GM23338 (cell line): ENCODE measurements at places on chromosomes 2 and 18.

- DNase-seq = no peak
Observed at GRCh38 chr18:48053881-48054816, 123.7 kb upstream of the SMAD2 start.

DNA sequence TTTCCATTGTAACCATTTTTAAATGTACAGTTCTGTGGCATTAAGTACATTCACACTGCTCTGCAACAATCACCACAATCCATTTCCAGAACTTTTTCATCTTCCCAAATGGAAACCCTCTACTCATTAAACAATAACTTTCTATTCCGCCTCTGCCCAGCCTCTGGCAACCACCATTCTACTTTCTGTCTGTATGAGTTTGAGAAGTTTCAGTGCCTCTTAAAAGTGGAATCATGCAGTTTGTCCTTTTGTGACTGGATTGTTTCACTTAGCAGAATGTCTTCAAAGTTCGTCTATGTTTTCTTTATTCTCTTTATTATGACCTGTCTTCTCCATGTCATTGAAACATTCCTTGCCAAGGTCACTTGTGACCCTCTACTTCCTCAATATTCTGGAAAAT is 22.0 kb upstream of the PELI1 start:
- no peak for DNase-seq

- no peak for DNase-seq
Observed at GRCh38 chr2:184053326-184053725, 545.0 kb upstream of the ZNF804A start.

- peak; percentile 46 for DNase-seq
Observed at GRCh38 chr2:111219285-111219684, 98.6 kb downstream of the BCL2L11 start.

DNA sequence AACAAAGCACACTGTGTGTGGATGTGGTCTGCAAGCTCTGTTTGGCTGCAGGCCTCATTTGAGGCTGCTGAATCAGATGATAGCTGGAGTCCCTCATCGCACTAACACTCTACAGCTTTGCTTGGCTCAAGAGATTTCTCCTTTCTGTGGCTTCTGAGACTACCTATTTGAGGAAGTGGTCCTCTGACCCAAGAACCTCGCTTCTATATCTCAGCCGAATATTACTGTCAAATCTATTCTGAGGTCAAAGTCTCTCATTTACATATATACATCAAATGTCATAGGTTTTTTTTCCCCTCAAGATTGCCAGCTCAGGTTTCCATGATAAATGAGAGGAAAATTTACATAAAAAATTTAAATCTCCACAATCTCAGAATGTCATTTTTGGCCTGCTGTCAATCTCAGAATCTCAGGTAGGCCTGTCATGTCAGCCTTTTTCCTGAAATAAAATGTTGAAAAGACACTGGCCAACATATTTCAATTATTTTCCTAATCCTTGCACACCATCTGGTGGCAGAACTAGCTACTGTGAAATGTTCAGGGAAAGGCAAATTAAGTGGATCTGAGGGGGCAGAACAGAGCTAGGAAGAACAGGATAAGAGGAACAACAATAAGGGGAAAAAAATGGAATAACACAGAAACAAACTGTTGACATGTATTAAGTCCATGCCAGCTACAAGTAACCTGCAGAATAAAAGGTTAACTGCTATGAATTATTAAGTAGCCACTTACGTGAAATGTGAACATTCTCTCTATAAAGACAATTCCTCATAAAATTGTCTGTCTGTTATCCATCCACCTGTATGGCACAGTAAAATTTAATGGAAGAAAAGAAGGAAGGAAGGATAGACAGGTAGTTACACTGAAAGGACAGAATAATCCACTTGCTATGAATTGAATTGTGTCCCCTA is 39.3 kb downstream of the AP1S3 start:
- DNase-seq = peak; percentile 24

DNA sequence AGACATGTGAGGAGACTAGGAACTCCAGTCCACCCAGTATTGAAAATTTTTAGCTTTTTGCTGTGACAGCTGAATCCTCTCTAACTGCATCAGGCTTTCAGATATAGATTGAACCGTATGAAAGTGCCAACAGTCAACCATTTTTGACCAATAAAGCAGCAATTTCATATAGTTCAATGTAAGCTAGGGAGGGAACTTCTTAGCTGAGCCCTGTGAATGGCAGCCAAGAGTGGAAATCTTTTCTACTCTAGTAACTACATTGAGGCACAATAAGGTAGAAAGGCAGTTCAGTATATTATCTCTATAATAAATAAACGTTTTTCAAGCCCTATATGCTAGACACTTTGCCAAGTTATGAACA is 96.3 kb upstream of the TANK start:
- no peak for DNase-seq

GRCh38 chr18:54222922-54223567 is 1.4 kb downstream of the MBD2 start:
- no peak for DNase-seq

DNA sequence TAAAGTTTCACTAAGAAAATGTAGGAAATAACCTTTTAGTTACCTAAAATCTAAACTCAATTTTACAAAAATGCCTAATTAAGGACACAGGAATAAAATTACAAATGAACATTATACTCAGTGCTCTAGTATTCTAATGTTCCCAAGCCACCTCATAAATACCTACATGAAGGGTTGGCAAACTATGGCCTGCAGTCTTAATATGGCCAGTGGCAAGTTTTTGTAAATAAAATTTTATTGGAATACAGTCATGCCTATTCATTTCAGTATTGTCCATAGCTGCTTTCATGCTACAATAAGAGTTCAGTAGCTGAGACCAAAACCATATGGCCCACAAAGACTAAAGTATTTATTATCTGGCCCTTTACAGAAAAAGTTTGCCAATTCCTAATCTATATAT is 53.8 kb downstream of the SS18 start:
- no peak for DNase-seq

GRCh38 chr2:200156166-200156835 is 150.2 kb upstream of the SPATS2L start:
- DNase-seq = no peak

GRCh38 chr2:135993421-135993820 is 8.0 kb upstream of the DARS1 start:
- no peak for DNase-seq

GRCh38 chr18:13452388-13452811 is 233.8 kb downstream of the LDLRAD4 start:
- DNase-seq = peak; percentile 19

GRCh38 chr2:216083464-216084281 is 2.0 kb downstream of the TMEM169 start:
- DNase-seq = peak; percentile 73

- no peak for DNase-seq
Observed at GRCh38 chr2:72576861-72577260, 249.0 kb downstream of the EXOC6B start.

GRCh38 chr2:225932811-225933413 is 533.4 kb downstream of the NYAP2 start:
- no peak for DNase-seq

DNA sequence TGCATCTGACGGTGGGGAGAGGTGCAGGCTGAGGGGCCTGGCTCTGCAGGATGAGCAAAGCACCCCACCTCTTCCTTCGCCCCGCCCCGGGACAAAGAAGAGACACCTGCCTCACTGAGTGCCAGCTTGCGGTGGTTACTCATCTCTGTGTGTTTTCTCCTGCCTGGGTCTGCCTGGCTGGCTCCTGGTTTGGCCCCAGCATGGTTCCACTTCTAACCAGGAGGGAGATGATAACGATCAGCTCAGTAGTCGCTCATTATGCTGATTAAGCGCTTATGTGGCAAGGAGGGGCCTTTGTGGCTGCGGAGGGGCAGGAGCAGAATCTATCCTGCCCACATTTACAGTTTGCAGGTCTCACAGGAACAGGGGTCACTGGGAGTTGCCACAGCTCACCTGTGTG is 68.7 kb upstream of the EDAR start:
- no peak for DNase-seq

DNA sequence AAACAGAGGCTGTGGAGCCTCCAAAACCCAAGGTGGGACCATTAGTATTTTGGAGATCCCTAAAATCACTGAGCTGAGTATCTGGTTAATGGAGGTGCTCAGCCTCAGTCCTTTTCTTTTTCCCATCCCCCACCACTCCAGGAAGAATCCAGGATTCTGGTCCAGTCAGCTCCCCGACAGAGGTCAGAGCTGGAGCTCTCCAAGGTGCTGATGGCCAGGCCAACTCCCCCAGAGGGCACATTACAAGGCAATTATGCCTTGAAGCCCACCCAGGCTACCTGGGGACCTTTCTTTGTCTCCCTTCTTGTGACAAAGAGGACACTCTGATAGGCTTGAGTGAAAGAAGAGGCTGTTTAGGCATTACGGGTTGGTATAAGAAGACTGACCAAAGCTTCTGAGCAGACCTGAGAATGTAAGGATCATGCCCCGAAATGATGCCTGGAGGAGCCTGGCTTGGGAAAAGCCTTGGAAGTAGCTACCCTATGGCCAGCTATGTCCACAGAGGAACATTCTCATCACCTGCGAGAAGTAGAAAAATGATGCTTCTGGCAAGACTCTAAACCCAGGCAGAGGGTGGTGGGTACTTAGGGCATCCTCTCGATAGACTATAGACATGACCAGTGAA is 102.5 kb upstream of the LDAH start:
- peak; percentile 50 for DNase-seq

GRCh38 chr2:45643095-45643494 is 8.4 kb upstream of the PRKCE start:
- peak; percentile 27 for DNase-seq

GRCh38 chr2:47058003-47058931 is 96.8 kb downstream of the STPG4 start:
- DNase-seq = no peak

DNA sequence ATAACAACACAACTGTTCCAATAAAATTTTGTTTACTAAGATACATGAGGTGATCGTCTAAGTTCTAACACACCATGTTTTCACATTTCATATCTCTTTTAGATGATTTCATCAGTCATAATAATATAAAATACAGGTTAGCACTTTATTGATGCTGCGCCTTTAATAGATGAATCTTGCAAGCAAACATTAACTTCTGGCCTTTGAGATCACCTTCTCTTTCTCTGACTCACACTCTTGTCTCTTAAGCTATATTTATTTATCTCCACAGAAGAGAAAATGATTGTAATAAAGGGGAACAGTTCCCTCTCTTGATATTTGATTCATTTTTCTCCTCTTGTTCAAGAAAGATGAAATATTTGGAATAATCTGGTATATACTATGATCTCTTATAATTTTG is 603.3 kb upstream of the POU3F3 start:
- no peak for DNase-seq

DNA sequence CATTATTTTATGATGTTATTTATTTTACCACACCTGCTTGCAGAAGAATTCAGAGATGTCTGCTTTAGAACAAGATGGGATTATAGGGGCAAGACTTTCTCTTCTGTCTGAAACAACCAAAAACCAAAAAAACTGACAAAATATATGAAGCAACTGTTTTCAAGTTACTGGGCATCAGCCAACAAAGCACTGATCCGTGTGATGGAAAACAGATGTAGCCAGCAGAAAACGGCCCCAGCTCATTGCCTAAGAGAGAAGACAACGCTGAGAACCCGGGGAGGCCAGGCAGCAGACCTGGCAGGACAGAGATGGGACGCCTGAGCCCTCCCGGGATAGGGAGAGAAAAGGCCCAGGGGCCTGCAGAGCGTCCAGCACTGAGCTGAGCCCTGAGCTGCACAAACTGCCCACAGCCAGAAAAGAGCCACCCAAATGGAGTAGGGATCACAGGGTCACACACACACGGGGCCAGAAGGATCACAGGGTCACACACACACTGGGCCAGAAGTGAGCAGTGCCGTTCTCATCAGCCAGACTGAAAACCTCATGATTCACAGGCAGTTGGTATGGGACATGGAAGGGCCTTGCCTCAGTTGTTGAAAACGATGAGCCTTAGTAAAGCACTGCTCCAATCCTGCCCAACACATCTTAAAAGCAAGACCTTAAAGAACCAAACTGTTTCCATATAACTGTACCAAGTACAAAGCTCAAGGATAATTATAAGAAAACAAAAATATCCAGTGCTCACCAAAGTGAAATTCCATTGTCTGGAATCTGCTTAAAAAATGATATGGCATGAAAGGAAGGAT is 12.1 kb downstream of the PXDN start:
- DNase-seq = no peak

- DNase-seq = peak; percentile 29
Observed at GRCh38 chr2:2542966-2543611, 212.0 kb upstream of the MYT1L start.

GRCh38 chr18:56475250-56475649 is 163.1 kb downstream of the TXNL1 start:
- DNase-seq = no peak

DNA sequence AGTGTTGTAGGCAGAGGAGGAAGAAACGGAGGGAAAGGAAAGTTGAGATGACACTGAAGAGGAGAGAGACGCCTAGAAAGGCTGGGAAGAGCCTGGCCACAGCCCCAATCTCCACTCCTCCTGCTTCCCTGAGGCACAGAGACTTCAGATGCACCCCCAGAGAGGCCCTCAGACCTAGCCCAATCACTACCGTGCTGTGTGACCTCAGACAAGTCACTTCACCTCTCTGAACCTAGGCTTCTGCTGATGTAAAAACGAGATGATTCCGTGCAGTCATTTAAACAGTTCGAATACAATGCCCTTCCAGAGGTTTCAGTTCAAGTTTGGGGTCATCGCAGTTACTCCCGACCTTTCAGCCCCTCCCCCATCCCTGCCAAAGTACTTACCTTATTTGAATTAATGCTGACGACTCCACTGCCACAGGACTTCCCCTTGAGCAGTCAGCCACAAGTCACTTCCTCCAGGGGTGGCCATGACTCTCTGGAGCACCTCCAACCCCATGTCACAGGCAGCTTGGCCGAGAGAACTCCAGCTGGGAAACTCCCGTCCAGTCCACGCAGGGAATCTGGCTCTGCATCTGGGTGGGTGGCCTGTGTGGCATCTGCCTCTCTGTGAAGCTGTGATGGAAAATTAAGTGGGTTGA is 105.2 kb upstream of the ID2 start:
- DNase-seq = no peak

DNA sequence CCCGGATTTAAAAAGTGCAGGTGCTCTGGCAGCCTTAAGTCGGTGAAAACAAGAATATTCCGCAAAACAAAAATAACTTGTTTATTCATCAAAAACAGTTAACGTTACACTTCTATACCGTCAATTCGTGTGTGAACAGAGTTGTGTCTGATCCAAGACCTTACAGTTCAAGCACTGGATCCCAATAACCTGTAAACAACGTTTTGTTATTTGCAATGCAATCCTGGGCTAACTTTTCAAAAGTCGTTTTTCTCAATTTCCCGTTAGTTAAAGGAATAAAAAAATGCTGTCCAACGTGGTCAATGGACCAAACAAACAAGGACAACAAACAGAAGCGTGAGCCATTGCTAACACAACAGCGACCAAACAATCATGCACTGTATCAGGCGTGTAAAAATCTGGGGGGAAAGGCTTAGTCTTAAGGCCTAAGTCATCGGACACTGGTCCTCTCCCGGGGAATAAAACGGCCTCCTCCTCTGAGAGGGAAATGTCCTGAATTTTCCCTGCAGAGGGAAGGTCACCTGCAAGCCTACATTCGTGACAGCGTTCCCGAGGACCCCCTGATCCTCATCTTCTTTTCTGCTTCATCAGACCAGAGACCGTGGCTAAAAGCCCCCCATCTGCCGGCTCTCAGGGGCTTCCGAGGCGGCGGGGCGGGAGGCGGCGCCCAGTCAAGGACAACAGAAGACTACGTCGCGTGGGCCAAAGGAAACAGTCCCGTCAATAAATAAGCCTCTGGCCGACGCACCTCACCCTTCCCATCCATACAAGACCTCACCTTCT is 490 bp downstream of the NDUFS1 start:
- DNase-seq = peak; percentile 32
